ENCODE measurements at places on chromosomes 13 and 19.
A peak's percentile ranks its signal among the peaks of the same experiment; 100 is the strongest.

- DNase-seq, result no peak
Measured at GRCh38 chr13:79778741-79779460, 297.9 kb downstream of the NDFIP2 start.

DNA sequence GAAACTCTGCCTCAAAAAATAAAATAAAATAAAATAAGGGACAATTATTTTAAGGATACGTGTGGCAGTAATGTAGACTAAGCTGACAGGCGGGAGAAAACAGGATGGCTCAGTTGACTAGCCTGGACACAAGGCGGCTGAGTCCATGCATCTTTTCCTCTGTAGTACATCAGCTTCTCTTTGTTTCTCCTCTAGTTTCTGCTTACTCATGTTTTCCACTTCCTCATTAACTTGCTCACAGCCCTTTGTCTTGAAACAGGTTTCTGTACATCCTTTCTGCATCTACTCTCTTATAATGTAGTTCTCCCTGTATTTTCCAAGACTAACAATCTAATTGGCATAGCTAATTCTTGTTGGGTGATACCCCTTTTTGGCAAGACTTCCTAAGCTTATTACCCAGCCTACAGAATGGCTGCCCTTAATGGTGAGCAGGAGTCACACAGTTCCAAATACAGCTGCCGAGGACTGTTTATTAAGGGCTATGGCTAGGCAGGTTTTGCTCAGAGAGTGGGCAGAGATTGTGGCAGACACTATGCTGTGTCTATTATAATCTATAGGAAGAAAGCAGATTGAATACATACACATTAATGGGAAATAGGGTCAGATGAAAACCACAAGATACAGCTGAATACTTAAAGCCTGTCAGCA lies 58.7 kb upstream of the KLF5 start:
- no peak for DNase-seq

DNA sequence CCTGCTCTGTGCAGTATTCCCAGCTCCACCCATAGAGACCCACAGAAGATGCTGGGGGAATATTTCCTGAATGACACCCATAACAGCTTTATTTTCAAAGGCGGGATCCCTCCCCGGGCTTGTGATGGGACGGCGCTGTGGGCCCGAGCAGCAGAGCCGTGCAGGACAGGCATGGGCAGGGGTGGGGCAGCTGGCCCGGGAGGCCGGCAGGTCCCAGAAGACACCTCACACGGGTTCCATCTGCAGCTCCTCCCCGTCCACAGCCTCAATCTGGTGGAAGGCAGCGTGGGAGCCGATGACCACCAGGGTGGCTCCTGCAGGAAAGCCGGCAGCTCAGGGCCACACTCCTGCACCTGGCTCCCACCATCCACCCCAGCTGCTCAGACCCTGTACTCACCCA lies 2.5 kb downstream of the RABAC1 start:
- DNase-seq, result no peak

DNA sequence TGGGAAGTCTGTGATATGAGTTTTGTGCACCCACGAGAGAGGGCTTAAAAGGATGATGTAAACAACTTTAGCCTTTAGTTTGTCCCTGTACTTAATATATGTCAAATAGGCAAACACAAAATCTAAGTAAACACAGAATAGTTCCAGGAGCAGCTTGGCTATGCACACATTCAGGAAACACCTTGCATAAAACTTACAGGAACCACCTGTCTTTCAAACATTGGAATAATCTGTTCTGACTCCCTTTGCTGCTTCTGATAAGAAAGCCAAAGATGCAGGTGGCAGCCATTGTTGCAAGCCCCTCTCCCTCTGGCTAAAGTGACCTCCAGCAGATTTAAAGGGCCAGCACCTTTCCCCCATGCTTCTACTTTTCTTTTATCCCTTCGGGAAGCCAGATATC lies 4.7 kb downstream of the EEF1AKMT1 start:
- no peak for DNase-seq

DNA sequence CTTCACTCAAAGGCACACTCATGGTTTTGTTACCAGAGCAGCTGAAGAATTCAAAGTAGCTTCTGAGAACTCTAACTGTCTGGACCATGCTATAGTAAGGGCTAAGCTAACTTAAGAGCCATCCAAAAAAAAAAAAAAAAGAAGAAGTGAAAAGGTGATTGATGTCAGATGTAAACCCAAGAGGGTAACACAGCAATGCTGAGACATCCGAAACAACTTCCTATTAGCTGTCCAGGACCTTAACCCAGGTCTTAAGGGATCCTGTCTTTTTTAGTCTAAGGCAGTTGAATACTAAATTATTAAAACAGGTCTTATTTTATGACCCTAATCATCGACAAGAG lies 11.2 kb upstream of the RAB20 start:
- no peak for DNase-seq

DNA sequence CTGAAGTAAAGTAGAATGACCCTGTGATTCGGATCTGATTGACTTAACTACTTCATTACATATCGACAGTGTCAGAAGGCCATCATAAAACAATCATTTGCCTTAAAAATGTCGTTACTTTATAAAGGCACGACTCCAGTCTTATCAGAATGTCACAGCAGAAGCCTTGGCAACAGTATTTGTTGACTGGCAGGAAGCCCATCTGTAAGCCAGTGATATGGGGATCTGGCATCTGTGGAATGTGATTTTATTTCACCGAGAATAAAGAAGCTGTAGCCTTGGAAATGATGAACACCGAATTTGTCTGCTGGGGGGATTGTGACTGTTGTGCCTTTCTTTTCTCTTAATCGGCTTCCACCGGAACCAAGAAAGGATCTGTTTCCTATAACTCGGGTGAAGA lies 362.5 kb downstream of the TDRD3 start:
- no peak for DNase-seq

DNA sequence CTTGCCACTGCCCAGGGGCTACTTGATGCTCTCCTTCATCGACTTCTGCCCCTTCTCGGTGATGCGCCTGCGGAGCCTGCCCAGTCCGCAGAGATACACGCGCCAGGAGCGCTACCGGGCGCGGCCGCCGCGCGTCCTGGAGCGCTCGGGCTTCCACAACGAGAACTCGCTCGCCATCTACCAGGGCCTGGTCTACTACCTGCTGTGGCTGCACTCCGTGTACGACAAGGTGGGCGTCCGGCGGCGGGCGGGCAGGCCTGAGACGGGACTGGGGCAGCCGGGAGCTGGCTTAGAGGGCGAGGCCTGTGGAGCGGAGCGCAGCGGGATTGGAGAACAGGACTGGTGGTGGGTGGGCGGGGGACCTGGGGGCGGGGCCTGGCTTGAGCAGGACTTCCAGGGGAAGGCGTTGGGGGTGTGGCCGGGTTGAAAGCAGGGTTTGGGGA lies 12.7 kb upstream of the PSMD8 start:
- peak; percentile 86 for DNase-seq

- DNase-seq, result no peak
Measured at GRCh38 chr13:103443604-103444003, 377.4 kb upstream of the SLC10A2 start.

- DNase-seq, result no peak
Measured at GRCh38 chr19:30888937-30889336, 460.3 kb downstream of the TSHZ3 start.

DNA sequence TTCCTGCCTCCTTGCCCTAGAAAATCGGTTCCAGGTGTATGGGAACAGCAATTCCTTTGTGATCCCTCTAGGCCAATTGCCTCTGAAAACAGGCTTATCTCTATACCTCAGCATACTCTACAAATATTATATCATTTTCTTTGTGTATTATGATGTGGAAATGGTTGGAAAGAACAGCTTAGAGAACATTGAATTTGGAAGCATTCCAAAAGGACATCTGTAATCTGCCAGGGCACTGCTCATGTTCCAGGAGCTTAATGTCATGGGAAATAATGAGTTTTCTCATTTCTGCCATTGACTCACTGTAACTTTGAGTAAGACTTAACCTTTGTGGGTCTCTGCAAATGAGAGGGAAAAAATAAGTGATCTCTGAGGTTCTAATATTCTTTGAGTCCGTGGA lies 147.3 kb downstream of the UFM1 start:
- DNase-seq, result no peak

GRCh38 chr13:51760592-51760991 lies 43.4 kb downstream of the DHRS12 start:
- DNase-seq, result no peak

DNA sequence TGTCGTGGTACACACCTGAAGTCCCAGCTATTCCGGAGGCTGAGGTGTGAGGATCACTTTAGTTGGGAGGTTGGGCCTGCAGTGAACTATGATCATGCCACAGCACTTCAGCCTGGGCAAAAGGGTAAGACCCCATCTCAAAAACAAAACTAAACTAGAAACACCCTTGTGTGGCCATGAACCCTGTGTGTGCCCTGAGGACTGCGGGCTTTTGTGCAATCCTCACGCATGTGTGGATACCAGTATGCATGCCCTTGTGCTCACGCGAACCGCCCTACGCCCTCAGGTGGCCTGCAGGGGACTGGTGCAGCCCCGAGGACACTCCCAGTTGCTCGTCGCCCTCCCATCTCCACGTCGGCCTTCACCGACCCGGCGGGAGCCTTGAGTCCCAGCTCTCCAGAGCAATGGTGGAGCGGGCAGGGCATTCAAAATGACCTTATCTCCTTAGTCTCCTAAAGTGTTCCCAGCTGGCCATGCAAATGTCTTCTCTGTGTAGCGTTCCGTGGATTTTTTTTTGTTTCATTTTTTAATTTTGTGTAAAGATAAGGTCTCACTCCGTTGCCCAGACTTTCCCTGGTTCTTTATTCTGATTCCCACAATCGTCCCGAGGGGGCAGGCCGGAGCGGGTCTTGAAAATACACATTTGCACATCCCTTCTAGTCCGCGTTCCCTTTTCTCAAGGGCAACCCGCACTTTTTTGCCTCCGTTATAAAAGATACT lies 868 bp upstream of the EGLN2 start:
- peak; percentile 81 for DNase-seq

DNA sequence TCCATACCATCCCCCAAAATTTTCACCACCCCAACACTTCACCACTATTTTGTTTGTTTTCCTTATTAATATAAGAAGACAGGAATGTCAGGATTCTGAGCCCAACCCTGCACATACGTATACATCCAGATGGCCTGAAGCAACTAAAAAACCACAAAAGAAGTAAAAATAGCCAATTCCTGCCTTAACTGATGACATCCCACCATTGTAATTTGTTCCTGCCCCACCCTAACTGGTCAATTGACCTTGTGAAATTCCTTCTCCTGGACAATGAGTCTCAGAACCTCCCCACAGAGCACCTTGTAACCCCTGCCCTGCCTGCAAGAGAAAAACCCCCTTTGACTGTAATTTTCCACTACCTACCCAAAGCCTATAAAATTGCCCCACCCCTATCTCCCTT lies 132.5 kb downstream of the ZNF675 start:
- no peak for DNase-seq

DNA sequence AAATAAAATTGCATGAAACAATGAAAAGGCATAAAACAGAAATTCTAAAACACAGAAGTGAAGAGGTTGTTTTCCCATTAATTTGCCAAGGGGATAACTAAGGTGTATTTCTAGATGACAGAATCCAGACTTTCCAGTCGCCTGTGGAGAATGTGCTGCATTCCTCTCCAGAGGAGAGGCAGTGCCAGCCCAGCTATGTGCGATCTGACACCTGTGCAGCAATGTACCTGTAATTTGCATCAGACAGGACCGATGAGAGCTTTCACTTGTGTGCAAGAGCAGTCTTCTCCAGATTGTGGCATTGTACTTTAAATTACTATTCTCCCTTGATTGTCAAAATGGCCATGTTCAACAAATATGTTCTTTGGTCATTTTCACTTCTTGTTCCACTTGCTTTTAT lies 1037.9 kb downstream of the EFNB2 start:
- no peak for DNase-seq

DNA sequence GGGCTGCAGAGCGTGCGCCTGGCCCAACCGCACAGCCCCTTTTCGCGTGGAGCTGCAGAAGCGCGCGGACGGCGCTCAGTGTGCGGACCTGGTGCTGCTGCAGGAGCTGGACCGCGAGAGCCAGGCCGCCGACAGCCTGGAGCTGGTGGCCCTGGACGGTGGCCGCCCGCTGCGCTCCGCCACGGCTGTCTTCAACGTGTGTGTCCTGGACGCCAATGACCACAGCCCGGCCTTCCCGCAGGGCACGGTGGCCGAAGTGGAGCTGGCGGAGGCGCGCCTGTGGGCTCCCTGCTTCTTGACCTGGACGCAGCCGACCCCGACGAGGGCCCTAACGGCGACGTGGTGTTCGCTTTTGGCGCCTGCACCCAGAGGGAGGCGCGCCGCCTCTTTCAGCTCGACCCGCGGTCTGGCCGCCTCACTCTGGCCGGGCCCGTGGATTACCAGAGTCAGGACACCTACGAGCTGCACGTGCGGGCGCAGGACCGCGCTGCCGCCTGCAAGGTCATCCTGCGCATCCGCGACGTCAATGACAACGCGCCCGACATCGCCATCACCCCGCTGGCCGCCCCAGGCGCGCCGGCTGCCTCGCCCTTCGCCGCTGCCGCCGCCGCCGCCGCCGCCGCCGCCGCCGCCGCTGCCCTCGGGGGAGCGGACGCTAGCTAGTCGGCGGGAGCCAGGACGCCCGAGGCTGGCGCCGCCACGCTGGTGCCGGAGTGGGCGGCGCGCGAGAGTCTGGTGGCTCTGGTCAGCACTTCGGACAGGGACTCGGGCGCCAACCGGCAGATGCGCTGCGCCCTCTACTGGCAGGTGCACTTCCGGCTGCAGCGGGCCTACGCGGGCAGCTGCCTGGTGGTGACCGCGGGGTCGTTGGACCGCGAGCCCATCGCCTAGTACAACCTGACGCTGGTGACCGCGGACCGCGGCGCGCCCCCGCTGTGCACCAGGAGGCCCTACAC lies 172.2 kb downstream of the OLFM4 start:
- DNase-seq, result peak; percentile 21

DNA sequence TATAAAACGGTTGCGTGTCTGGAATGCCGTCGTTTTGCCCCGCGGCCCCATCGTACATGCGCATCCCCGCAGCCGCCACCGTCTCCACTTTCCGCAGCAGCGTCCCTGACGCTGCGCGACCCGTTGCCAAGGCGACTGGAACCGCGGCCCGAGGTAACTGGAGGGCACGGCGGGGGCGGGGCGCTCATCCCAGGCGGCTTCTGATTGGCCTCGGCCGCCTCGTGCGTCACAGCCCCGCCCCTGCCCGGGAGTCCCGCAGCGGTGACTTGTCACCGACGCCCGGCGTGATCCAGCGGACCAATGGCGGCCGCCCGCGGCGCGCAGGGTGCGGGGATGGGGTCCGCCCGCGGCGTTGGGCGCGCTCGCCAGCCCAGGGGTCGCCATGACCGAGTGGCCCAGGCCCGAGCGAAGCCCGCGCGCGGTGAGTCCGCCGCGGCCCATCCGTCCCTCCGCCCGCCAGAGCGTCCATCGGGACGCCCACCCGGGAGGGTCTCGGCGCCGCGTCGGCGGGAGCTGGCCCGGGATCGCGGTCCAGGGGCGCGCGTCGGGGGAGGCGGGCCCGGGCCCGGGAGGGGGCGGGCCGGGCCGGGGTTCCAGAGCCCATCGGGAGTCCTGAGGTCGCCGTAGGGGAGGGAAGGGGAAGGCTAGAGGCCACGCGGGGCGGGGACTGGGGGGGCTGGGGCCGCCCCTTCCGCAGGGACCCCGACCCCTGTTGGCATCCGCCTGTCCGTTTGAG lies at the start of gene ZSCAN1:
ZSCAN1 (plus strand) TSS at position 285 of the 736 bp plus-strand sequence. CDS start 3,812 bp downstream, outside the sequence.
- DNase-seq, result peak; percentile 39

DNA sequence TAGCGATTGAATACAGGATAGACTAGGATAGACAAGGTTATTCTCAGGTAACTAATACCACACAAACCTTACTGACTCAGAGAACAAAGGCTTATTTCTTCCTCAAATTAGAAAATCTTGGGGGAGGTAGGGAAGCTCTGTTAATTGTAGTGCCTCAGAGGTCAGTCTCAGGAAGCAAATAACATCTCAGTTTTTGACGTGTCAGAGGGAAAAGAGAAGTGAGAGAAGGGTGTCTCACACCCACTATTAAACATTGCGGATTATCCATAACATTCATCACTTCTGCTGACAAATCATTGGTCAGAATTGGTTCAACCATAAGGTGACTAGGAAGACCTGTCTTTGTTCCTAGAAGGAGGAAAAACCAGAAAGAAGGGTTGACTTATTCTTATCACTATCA lies 579.4 kb upstream of the MIR17HG start:
- DNase-seq, result no peak
